ENCODE measurements at places on chromosomes 13 and 19.
A peak's percentile ranks its signal among the peaks of the same experiment; 100 is the strongest.

- peaks cover 62% of the 10 kb centered on the region for H3K36me3 ChIP-seq
- no peak overlapping the region for H3K27ac ChIP-seq
- no peak for DNase-seq
- no peak overlapping the region for H3K4me3 ChIP-seq
Observed at GRCh38 chr19:47499863-47500830, 14.7 kb downstream of the NAPA start.

DNA sequence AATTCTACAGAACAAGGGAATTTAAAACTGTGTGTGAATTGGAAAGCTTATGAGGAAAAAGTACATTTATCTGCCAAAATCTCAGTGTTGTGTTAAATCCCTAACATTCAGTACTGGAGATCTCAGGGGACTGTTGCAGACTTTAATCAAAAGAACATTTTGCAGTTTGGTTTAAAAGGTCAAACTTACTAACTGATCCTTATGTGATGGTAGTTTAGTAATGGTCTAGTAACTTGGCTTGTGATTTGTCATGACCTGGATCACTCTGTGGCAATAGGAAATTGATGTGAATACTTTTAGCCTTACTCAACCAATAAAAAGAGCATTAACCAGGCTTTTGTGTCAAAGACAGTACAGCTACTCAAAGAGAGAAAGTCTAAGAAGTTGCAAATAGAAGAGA lies 862.1 kb upstream of the MIR17HG start:
- no peak overlapping the region for H3K27ac ChIP-seq
- DNase-seq, result no peak
- H3K4me3 ChIP-seq, result no peak overlapping the region
- H3K27me3 ChIP-seq, result no peaks in the 10 kb centered on the region
- H3K4me1 ChIP-seq, result no peaks in the 10 kb centered on the region

GRCh38 chr19:38229585-38230073 lies 5.6 kb upstream of the DPF1 start:
- H3K36me3 ChIP-seq, result no peaks in the 10 kb centered on the region
- no peak for DNase-seq
- no peaks in the 10 kb centered on the region for H3K27me3 ChIP-seq

GRCh38 chr19:6247007-6247288 lies 32.8 kb downstream of the MLLT1 start:
- no peak for DNase-seq
- no peak overlapping the region for H3K4me3 ChIP-seq
- H3K36me3 ChIP-seq, result no peaks in the 10 kb centered on the region
- H3K4me1 ChIP-seq, result peaks cover 51% of the 10 kb centered on the region
- H3K27me3 ChIP-seq, result no peaks in the 10 kb centered on the region
- no peak overlapping the region for H3K27ac ChIP-seq

- H3K4me1 ChIP-seq, result peaks cover 55% of the 10 kb centered on the region
- no peaks in the 10 kb centered on the region for H3K27me3 ChIP-seq
- no peak overlapping the region for H3K4me3 ChIP-seq
- no peak for DNase-seq
Observed at GRCh38 chr13:46638262-46638661, 85.3 kb downstream of the LRCH1 start.

- H3K27me3 ChIP-seq, result no peaks in the 10 kb centered on the region
- no peak for DNase-seq
- no peak overlapping the region for H3K27ac ChIP-seq
- H3K4me1 ChIP-seq, result peaks cover 16% of the 10 kb centered on the region
Observed at GRCh38 chr13:97459215-97459777, 25.3 kb downstream of the RAP2A start.

- H3K27me3 ChIP-seq, result no peaks in the 10 kb centered on the region
- DNase-seq, result no peak
- H3K27ac ChIP-seq, result peak overlapping the region; percentile 52
Observed at GRCh38 chr13:110238818-110239195, 68.2 kb downstream of the COL4A1 start.

GRCh38 chr13:110506859-110507566 lies 54.5 kb downstream of the RAB20 start:
- H3K27ac ChIP-seq, result no peak overlapping the region
- DNase-seq, result no peak
- no peaks in the 10 kb centered on the region for H3K27me3 ChIP-seq
- H3K36me3 ChIP-seq, result no peaks in the 10 kb centered on the region
- H3K4me3 ChIP-seq, result no peak overlapping the region

- H3K4me1 ChIP-seq, result no peaks in the 10 kb centered on the region
- H3K27me3 ChIP-seq, result no peaks in the 10 kb centered on the region
- H3K36me3 ChIP-seq, result no peaks in the 10 kb centered on the region
- DNase-seq, result no peak
Observed at GRCh38 chr13:77946522-77946921, 27.9 kb upstream of the EDNRB start.

GRCh38 chr13:21077788-21078353 lies 16.5 kb upstream of the LATS2 start:
- H3K27ac ChIP-seq, result no peak overlapping the region
- peaks cover 28% of the 10 kb centered on the region for H3K4me1 ChIP-seq
- no peak for DNase-seq
- H3K4me3 ChIP-seq, result no peak overlapping the region

DNA sequence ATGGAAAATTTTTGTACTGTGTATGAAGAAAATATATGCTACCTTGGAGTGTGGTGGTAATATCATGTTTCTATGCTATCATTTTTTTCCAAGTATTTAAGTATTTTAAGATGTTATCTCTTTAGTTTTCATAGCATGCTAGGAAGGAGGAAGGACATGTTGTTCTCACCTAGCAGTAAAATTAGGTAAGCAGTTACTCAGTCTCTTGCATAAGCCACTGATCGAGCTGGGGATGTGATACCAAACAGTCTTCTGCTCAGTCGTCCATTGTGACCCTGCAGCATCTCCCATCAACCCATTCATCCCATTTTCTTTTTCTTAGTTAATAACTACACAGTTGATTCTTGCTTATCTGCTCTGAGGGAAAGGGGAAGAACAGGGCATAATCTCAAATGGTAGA lies 130.6 kb downstream of the KLF5 start:
- H3K27ac ChIP-seq, result no peak overlapping the region
- H3K36me3 ChIP-seq, result no peaks in the 10 kb centered on the region
- DNase-seq, result no peak
- H3K4me3 ChIP-seq, result no peak overlapping the region
- peaks cover 14% of the 10 kb centered on the region for H3K4me1 ChIP-seq
- H3K27me3 ChIP-seq, result no peaks in the 10 kb centered on the region

GRCh38 chr19:57830071-57830602 lies at the start of gene ZNF587B:
ZNF587B (plus strand) TSS chr19:57830299; CDS start chr19:57830529, 230 bp downstream.
- H3K4me1 ChIP-seq, result peaks cover 22% of the 10 kb centered on the region
- DNase-seq, result no peak
- H3K36me3 ChIP-seq, result peaks cover 3% of the 10 kb centered on the region
- H3K27me3 ChIP-seq, result no peaks in the 10 kb centered on the region
- peak within 1 kb of the TSS; percentile 33 for H3K27ac ChIP-seq

GRCh38 chr13:94359875-94360274 lies 119.6 kb downstream of the DCT start:
- no peak overlapping the region for H3K4me3 ChIP-seq
- no peaks in the 10 kb centered on the region for H3K36me3 ChIP-seq
- no peaks in the 10 kb centered on the region for H3K4me1 ChIP-seq
- no peak overlapping the region for H3K27ac ChIP-seq

GRCh38 chr13:24276861-24277260 lies 32.5 kb upstream of the C1QTNF9 start:
- no peaks in the 10 kb centered on the region for H3K27me3 ChIP-seq
- no peak overlapping the region for H3K27ac ChIP-seq
- no peaks in the 10 kb centered on the region for H3K36me3 ChIP-seq
- no peak for DNase-seq

DNA sequence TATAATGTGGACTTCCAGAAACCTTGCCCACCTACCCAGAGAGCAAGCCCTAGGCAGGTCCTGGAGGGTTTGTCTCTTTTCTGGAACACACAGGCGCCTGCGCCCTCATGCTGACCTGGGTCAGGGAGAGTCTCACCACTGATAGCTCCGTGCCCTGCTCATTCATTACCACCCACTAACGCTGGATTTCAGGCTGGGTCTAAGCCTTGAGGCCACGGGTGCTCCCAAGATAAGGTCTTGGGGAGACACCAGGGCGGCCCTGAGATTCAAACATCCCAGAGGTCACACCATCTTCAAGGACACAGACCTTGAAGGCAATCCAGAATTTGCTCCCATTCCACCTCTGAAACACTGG lies 5.1 kb downstream of the S1PR2 start:
- no peaks in the 10 kb centered on the region for H3K27me3 ChIP-seq
- peaks cover 56% of the 10 kb centered on the region for H3K4me1 ChIP-seq
- peaks cover 14% of the 10 kb centered on the region for H3K36me3 ChIP-seq

GRCh38 chr19:5230730-5231555 lies 109.7 kb downstream of the PTPRS start:
- no peak for DNase-seq
- no peak overlapping the region for H3K27ac ChIP-seq
- no peaks in the 10 kb centered on the region for H3K27me3 ChIP-seq
- no peaks in the 10 kb centered on the region for H3K36me3 ChIP-seq
- no peak overlapping the region for H3K4me3 ChIP-seq
- peaks cover 4% of the 10 kb centered on the region for H3K4me1 ChIP-seq

GRCh38 chr19:17627161-17627560 lies 61.0 kb downstream of the UNC13A start:
- no peaks in the 10 kb centered on the region for H3K27me3 ChIP-seq
- no peaks in the 10 kb centered on the region for H3K36me3 ChIP-seq
- no peak overlapping the region for H3K4me3 ChIP-seq
- no peaks in the 10 kb centered on the region for H3K4me1 ChIP-seq

GRCh38 chr19:31560086-31561060 lies 211.1 kb upstream of the TSHZ3 start:
- H3K27me3 ChIP-seq, result no peaks in the 10 kb centered on the region
- no peaks in the 10 kb centered on the region for H3K36me3 ChIP-seq
- no peak overlapping the region for H3K27ac ChIP-seq
- DNase-seq, result no peak
- no peak overlapping the region for H3K4me3 ChIP-seq

GRCh38 chr13:48715977-48716376 lies 62.2 kb downstream of the CYSLTR2 start:
- H3K4me3 ChIP-seq, result no peak overlapping the region
- H3K27me3 ChIP-seq, result no peaks in the 10 kb centered on the region
- H3K27ac ChIP-seq, result no peak overlapping the region
- no peaks in the 10 kb centered on the region for H3K36me3 ChIP-seq
- H3K4me1 ChIP-seq, result no peaks in the 10 kb centered on the region

- no peak overlapping the region for H3K4me3 ChIP-seq
- no peaks in the 10 kb centered on the region for H3K4me1 ChIP-seq
- no peak for DNase-seq
- no peaks in the 10 kb centered on the region for H3K36me3 ChIP-seq
- H3K27me3 ChIP-seq, result no peaks in the 10 kb centered on the region
Observed at GRCh38 chr13:105340061-105340606, 1195.3 kb downstream of the EFNB2 start.

GRCh38 chr13:106488686-106489085 lies 46.8 kb downstream of the EFNB2 start:
- H3K4me3 ChIP-seq, result no peak overlapping the region
- DNase-seq, result no peak
- no peak overlapping the region for H3K27ac ChIP-seq
- H3K27me3 ChIP-seq, result no peaks in the 10 kb centered on the region
- peaks cover 19% of the 10 kb centered on the region for H3K36me3 ChIP-seq
- peaks cover 18% of the 10 kb centered on the region for H3K4me1 ChIP-seq

GRCh38 chr19:5032101-5032967 lies 63.4 kb downstream of the KDM4B start:
- no peaks in the 10 kb centered on the region for H3K27me3 ChIP-seq
- no peaks in the 10 kb centered on the region for H3K36me3 ChIP-seq
- peaks cover 66% of the 10 kb centered on the region for H3K4me1 ChIP-seq
- no peak for DNase-seq

- peak overlapping the region; percentile 32 for H3K4me3 ChIP-seq
- H3K36me3 ChIP-seq, result no peaks in the 10 kb centered on the region
- H3K4me1 ChIP-seq, result peaks cover 62% of the 10 kb centered on the region
- H3K27ac ChIP-seq, result peak overlapping the region; percentile 66
- DNase-seq, result no peak
Observed at GRCh38 chr13:48492470-48493065, 40.3 kb downstream of the RCBTB2 start.

GRCh38 chr19:12064590-12065538 lies at the start of gene ZNF844:
ZNF844 (plus strand) TSS chr19:12064731; CDS start chr19:12064874, 143 bp downstream.
- no peaks in the 10 kb centered on the region for H3K27me3 ChIP-seq
- DNase-seq, result no peak
- H3K36me3 ChIP-seq, result no peaks in the 10 kb centered on the region
- peak within 1 kb of the TSS; percentile 76 for H3K4me3 ChIP-seq
- H3K27ac ChIP-seq, result peak within 1 kb of the TSS; percentile 92
- peaks cover 5% of the 10 kb centered on the region for H3K4me1 ChIP-seq

- DNase-seq, result no peak
- H3K4me1 ChIP-seq, result no peaks in the 10 kb centered on the region
Observed at GRCh38 chr19:33497131-33497777, 24.3 kb downstream of the PEPD start.

DNA sequence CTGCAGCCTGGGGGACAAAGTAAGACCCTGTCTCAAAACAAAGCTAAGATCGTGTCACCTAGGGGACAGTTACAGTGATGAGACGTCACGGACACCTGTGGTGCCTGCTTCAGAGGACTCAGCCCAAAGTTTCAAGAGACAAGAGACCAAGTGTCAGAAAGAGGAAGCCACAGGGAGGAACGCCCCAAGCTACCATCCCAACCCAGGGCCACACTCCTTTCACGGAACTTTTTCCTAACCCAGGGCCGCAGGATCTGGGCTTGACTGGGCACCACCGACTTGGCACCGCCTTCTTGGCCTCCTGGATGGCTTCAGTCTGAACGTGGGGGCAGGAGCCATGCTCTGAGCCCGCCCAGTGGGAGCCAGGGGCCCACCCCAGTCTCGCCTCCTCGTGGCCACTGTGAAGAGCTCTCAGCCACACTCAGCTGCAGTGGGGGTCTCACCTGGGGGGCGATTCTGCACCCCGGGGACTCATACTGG lies 8.5 kb downstream of the MOB3A start:
- H3K27ac ChIP-seq, result peak overlapping the region; percentile 72
- H3K4me3 ChIP-seq, result no peak overlapping the region
- no peak for DNase-seq
- H3K4me1 ChIP-seq, result peaks cover 92% of the 10 kb centered on the region
- no peaks in the 10 kb centered on the region for H3K27me3 ChIP-seq

- H3K27me3 ChIP-seq, result no peaks in the 10 kb centered on the region
- no peak for DNase-seq
- H3K4me1 ChIP-seq, result no peaks in the 10 kb centered on the region
Observed at GRCh38 chr13:29771247-29771646, 79.2 kb downstream of the UBL3 start.

DNA sequence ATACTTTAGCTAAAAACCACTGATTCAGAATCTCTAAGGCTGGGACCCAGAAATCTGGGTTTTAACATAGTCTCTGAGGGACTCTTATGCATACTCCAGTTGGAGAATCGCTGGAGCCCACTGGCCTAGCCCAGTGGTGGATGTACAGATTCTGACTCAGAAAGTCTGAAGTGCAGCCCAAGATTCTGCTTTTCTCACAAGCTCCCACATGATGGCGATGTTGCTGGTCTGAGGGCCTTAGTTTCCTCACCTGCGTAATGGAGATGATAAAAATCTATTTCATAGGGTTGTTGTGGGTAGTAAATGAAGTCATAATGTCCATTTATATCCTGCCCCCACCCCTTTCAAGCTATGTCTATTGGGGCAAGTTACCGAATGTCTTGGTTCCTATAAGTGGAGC lies 7.7 kb upstream of the CDADC1 start:
- no peak for DNase-seq
- no peak overlapping the region for H3K4me3 ChIP-seq
- H3K27ac ChIP-seq, result no peak overlapping the region
- H3K27me3 ChIP-seq, result no peaks in the 10 kb centered on the region
- no peaks in the 10 kb centered on the region for H3K4me1 ChIP-seq

Data from vagina (tissue), 2 donors.